ENCODE measurements at places on chromosomes 5 and 9. TPM values are rescaled to one million over a fixed set of nuclear protein-coding genes. Genes with fewer than 3 reads are reported as not detected.
A peak's percentile ranks its signal among the peaks of the same experiment; 100 is the strongest.

DNA sequence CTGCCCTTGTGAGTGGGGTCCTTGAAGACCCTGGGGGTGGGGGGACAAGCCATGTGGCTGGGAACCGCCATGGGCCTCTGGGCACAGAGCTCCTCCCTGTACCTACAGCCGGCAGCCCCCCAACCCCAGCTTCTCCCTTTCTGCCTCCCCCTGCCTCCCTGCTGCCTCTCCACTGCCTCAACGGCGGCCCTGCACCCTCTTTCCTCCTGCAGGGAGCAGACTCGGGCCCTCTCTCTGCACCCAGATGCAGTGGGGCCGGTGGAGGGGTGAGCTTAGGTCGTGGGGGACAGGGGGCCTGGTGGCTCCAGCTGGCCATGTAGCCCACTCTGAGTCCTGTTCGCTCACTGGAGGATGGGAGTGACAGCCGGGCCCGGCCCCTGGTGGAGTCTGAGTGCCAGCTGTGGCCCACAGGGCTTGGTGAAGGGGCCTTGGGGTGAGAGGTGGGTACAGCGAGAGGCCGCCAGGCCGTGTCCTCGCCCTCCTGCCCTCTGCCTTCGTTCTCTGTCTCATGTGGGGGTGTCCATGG is 139.3 kb upstream of the COL5A1 start:
- no peak for DNase-seq

Gene NREP
- polyA plus RNA-seq, result 89.6 TPM

DNA sequence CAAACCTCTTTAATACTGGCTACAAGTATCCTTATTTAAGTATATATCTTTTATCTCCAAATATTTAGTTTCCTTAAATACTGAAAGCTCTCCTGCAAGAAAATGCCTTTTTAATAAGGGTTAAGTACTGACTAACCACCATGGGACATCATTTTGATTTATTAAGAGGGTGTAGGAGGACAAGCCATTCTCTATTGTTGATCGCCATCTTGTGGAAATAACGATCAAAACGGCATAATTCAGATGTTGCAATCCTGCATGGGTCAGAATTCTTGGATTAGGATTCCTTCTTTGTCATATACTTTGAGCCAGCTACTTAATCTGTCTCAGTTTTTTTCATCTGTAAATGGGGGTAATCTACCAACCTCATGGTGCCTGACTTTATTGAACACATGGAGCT is 28.7 kb upstream of the C5orf46 start:
- DNase-seq, result peak; percentile 77

Gene SMIM33
- polyA plus RNA-seq, result not detected

DNA sequence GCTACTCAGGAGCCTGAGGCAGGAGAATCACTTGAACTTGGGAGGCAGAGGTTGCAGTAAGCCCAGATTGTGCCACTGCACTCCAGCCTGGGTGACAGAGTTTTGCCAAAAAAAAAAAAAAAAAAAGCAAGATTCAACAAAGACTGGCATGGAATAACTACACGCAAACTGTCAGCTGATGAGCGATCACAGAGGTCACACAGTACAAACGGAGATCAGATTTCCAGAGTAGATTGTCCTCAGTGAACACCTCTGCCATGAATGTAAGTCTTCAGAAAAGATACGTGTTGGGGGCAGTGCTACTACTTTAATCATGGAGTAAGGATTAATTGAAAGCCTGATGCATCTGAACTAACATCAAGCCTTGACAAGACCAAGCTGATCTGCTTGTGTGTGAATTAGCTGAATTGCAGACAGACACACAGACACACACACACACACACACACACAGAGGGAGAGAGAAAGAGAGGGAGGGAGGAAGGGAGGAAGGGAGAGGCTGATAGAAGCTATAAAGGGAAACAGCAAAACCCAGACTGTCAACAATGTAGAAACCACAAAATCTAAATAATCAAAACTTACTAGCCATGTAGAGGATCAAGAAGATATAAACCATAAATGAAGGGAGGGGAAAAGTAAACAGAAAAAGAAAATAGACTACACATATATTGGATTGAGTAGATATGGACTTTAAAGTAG is 222.9 kb upstream of the ZNF462 start:
- no peak for DNase-seq

DNA sequence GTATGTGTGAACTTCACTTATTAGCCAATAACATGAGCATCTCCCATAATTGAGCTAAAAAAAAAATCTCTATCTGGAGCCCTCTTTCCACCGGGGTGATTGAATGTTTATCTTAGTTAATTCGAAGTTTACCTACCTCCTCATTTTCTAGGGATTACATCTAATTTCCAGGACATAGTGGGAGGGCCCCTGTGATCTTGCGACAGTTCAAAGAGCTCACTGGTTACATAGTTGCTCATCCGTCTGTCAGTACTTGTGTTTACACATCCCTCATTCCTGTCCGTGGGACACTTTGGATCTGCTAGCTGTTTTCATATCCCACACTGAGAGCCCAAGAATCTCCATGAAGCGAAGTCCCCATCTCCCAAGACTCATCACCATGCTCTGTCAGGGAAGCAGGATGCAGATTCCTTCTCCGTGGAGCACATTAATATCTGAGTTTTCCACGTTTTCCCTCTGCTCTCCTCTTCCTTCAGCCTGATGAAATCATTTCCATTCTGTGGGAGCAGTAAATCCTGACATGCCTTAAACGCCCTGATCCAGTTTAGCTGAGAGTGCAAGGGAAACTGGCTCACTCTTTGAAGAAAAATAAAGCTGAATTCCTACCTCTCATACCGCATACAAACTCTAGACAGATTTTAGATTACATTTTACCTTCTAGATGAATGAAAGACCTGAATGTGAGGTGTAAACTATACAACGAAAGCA is 10.2 kb upstream of the SFXN1 start:
- DNase-seq, result no peak

DNA sequence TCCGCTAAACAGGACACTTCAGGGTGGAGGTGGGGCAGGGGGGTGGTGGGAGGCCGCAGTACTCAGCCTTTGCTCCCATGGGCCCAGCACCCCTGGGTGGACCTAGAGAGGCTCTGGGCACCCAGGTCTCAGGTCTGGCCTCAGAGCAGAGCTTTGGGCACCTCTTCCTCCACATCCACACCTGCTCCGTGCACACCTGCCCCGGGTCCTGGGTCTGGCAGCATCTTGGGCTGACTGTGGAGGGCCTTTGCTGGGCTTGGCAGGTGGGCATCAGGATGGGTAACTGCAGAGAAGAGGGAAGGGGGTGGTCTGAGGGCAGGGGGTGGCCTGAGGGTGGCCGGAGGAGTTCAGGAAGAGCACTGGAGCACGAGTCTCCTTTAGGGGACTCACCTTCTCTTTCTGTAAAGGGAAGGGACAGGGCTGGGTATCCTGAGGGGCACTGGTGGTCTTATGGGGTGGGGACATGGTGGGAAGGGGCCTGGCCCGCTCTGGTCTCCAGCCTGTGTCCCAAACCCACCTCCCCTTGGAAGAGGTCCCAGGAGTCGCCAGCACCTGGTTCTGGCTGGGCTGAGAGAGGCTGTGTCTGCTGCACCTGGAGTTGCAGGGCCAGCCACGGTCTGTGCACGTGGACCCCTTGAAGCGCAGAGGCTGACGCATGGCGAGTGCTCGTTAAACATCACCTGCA is 106.7 kb upstream of the IER5L start:
- DNase-seq, result no peak

DNA sequence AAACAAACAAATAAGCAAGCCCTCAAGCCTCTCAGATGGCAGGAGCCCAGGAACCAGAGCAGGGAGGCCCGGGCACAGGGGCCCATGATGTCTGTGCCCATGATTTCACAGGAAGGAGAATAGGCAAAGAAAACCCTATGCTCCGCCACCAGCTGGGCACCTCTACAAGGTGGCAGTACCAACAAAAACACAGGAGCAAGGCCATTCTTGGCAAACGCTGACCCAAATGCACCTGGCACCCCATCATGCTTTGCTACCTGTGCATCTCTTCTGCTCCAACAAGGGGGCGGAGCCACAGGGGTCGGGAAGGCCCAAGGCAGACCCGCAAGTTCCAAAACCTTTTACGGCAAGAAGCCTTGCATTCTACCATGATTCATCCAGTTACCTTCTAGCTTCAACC is 3.1 kb downstream of the BRD3 start:
- DNase-seq, result no peak

- no peak for DNase-seq
These were observed 28.6 kb upstream of the EPB41L4B start for GRCh38 chr9:109349421-109349846.

Gene ZCCHC9
- 6.8 TPM for polyA plus RNA-seq

Gene DND1
- polyA plus RNA-seq, result 1.2 TPM

Gene TXNDC8
- polyA plus RNA-seq, result not detected

GRCh38 chr9:76302947-76303550 is 91.2 kb downstream of the RFK start:
- peak; percentile 58 for DNase-seq

Gene SPINK1
- polyA plus RNA-seq, result not detected

DNA sequence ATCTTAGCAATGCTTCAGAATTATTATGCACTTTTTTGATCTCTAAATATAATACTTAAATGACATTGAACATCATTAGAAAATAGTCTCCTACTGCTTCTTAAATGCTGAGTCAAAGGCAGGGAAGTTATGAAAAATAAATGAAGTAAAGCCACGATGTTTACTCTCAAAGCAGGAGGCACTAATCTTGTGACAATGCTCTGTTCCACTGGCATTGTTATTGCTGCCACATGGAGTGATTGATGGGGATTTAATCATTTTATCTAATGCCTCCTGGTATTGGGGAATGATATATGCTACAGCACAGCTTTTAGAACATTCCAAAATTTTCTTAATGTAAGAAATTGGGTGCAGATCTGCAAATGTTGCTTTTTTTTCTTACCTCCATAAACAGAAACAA is 1655.4 kb upstream of the NUDT12 start:
- no peak for DNase-seq

Gene CATSPER3
- polyA plus RNA-seq, result 0.35 TPM

DNA sequence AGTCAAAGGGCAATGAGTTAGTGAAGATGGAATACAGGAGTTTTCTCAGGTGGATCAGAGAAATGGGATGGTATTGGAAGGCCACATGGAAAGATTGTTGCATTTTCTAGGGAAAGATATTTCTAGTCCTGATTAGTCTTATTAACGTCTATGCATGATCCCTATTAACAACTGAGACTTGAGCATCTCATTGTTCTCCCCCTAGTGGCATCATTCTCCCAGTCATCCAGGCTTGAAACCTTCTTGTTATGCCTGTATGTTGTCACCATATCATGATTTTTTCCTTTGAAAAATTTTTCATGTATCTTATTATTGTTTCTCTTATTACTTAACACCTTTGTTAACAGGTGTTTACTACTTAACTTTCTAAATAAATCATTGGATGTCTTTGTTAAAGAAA is 34.4 kb downstream of the KIF2A start:
- peak; percentile 27 for DNase-seq

DNA sequence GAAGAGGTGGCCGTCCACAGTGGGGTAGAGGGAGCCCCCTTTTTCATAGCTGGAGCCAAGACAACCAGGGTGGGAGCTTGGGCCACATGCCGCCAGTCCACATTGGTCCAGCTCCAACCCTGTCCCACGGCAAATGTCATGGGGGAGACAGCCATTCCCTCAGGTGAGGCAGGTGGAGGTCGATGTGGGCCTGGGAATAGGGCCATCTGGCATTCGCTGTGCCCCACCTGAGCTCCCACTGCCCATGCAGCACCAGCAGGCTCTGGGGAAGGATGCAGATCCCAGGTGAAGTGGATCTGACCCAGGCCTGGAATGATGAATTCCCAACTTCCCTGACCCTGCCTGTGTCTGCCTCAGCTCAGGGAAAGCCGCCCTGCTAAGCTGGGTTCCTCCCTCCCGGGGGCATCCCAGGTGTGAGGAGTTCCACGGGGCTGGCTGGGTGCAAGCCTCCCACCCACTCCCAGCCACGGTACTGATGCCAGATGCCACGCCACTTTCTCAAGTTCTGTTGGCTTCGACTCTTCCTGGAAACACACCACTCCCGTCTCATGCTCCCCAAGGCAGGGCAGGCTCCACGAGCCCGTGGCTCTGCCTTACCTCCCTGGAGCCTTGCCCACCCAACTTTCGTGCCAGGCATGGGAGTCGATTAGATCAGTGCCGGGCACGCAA is 25.2 kb upstream of the FCN2 start:
- DNase-seq, result no peak

GRCh38 chr5:32507738-32508434 is 63.3 kb upstream of the ZFR start:
- DNase-seq, result peak; percentile 25

DNA sequence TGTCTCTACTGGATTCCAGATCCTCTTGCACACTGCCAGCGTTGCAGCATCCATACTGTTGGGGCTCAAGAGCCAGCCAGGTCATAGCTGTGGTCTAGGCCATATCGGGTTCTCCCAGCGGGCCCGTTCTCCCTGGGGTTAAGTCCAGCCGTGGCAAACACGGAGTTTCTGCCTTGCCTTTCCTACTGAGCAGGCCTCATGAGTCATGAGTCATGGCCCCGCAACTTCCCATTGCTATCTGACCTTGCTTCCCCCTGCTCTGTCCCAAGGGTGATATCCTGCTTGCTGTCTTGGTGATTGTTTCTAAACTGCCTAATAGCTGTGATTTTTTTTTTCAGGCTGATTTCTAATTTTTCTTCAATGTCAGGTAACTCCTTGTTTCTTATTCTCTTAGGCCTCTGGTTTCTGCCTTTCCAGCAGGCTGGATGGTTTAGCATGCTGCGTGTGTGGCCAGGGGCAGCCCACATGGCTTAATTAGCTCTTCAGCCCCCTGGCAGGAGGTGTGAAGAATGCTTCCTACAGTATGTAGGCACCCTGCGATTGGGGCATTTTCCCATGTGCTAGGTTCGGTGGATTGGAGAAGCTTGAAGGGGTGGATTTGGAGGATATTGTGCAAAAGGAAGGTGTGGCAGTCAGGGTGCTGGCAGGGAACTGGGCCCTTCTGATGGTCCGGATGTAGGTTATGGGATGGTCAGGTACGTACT is 18.7 kb downstream of the DAPK1 start:
- peak; percentile 90 for DNase-seq

DNA sequence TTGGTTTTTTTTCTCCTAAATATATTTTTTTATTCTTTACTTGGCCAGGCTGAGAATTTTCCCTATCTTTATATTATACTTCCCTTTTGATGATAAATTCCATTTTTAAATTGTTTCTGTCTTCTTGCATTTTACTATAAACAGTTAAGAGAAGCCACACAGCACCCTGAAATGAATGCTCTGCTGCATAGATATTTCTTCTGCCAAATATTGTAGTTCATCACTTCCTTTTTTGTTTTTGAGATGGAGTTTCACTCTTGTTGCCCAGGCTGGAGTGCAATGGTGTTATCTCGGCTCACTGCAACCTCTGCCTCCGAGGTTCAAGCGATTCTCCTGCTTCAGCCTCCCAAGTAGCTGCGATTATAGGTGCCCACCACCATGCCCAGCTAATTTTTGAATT is 8.5 kb upstream of the INIP start:
- DNase-seq, result no peak

DNA sequence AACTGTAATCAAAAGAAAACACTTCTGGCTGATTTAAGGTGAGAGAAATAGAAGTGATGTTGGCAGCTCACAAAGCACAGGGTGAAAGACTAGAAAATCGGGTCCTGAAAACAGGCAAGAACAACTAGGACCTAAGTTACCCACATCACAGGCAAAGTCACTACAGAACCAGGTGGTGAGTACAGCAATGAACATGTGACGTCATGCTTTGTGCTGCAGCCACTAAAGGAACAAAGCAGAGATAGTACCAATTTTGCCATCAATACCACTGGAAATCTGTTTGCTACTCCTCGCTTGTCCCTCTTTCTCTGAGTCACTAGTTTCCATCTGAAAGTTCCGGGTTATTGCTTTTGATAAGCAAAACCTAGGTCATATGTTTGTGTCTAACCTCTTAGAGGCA is 326.7 kb downstream of the GABRB2 start:
- no peak for DNase-seq

GRCh38 chr9:96457266-96457665 is 7.3 kb downstream of the HABP4 start:
- DNase-seq, result peak; percentile 66

- no peak for DNase-seq
These were observed 205.1 kb upstream of the MRPS30 start for GRCh38 chr5:44603496-44604272.

Measured in endothelial cell of umbilical vein (primary cell).